Activated T-helper 1 cell treated with anti-CD3 and anti-CD28 coated beads, Interleukin-12 subunit alpha, Interleukin-12 subunit beta, Interleukin-2, Interleukin-4 antibody, amounts not matched to agents 30 ng/mL and 10 ng/mL and 1 ng/mL, durations not matched to agents 14 hours and 24 hours and 36 hours (primary cell): ENCODE measurements at places on chromosomes 11 and 22. TPM values are rescaled to one million over a fixed set of nuclear protein-coding genes. Genes with fewer than 3 reads are reported as not detected.

DNA sequence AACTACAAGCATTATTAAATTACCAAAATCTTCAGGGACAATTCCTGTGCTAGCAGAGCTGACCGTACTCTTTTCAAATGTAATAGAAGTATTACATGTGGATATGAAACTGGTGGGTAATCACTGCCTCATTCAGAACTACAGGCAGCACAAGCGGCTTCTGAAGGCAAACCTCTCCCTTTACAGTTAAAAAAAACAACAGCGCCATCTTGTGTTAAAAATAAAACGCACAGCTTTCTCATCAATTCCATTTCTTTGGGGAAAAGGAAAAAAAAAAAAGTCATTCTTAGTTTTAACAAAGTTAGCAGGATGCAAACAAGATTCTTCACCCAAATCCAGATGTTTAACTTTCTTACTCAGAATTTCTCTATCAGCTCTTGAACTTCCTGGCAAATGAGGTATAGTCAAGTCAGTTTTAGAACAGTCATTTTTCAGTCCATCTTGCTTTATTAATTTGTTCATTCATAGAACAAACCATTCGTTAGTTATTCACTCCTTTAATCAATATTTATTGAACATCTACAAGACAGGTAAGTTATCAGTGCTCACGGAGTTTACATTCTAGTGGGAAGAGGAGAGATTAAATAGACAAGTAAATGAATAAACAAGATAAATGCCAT is 331.8 kb upstream of the MPPED2 start:
- H3K27me3 ChIP-seq: peaks cover 2% of the 10 kb centered on the region
- H3K4me3 ChIP-seq: no peak overlapping the region
- H3K36me3 ChIP-seq: no peaks in the 10 kb centered on the region
- no peak for DNase-seq
- H3K4me1 ChIP-seq: no peaks in the 10 kb centered on the region
- H3K27ac ChIP-seq: no peak overlapping the region

AP5B1 gene
- 17.4 and 19.2 TPM in 2 replicates for total RNA-seq

GRCh38 chr11:44840521-44841251 is 110.0 kb downstream of the TP53I11 start:
- H3K4me1 ChIP-seq: no peaks in the 10 kb centered on the region
- H3K27me3 ChIP-seq: peaks cover 17% of the 10 kb centered on the region
- no peak overlapping the region for H3K27ac ChIP-seq
- no peak for DNase-seq

- no peak for DNase-seq
- H3K36me3 ChIP-seq: no peaks in the 10 kb centered on the region
- H3K27me3 ChIP-seq: no peaks in the 10 kb centered on the region
- H3K27ac ChIP-seq: no peak overlapping the region
- H3K4me1 ChIP-seq: no peaks in the 10 kb centered on the region
- H3K4me3 ChIP-seq: no peak overlapping the region
Measured at GRCh38 chr22:34390400-34390799, 470.1 kb upstream of the LARGE1 start.

DNA sequence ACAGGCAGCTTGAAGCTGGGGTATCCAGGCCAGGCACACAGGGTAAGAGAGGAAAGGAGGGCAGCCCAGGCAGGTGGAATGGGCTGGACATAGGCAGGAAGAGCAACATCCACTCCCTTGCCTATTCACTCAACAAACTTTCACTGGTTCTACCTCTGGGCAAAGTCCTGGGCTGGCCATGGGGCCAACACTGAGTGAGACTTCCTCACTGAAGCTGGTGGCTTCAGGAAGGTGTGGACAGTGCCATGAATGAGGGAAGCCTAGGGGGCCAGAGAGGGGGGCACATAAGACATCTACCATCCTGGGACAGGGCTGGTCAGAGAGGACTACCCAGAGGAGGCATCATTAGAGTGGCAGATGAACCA is 44.9 kb upstream of the TCF20 start:
- peaks cover 21% of the 10 kb centered on the region for H3K4me1 ChIP-seq
- no peak overlapping the region for H3K4me3 ChIP-seq
- peaks cover 1% of the 10 kb centered on the region for H3K27me3 ChIP-seq
- H3K36me3 ChIP-seq: no peaks in the 10 kb centered on the region
